T-helper 2 cell (primary cell): ENCODE measurements at places on chromosomes 2 and 18.

DNA sequence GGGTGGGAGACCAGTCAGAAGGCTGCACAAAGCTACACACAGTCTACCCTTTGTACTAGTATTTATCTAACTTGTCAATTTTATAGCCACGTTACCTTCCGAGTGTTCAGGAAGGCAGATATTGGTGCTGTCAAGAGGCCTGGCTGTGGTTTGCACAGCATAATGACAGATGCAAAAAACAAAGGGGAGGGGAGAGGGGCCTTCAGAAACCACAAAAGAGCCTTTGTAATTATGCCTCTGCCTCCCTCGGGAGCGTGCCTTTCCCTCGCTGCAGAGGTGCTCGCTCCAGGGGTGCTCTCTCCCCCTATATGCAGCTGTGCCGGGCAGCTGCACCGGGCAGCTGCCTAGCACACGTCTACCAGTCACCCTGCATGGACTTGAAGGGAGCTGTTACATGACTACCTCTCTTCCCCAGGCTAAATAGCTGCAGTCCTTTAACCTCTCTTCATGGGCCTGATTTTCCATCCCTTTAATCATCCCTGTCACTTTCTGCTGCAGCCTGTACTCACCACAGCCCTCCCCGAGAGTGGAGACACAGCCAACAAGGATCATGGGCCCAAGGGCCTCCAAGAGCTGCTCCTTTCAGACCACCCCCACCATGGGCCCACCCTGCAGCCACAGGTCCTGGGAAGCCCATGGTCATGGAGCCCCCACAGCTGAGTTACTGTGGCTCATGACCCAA lies 168.4 kb upstream of the PKDCC start:
- DNase-seq: peak; percentile 25

GRCh38 chr2:15448250-15448839 lies 112.8 kb downstream of the NBAS start:
- DNase-seq: no peak

GRCh38 chr2:41026613-41027012 lies 574.7 kb upstream of the SLC8A1 start:
- DNase-seq: no peak

DNA sequence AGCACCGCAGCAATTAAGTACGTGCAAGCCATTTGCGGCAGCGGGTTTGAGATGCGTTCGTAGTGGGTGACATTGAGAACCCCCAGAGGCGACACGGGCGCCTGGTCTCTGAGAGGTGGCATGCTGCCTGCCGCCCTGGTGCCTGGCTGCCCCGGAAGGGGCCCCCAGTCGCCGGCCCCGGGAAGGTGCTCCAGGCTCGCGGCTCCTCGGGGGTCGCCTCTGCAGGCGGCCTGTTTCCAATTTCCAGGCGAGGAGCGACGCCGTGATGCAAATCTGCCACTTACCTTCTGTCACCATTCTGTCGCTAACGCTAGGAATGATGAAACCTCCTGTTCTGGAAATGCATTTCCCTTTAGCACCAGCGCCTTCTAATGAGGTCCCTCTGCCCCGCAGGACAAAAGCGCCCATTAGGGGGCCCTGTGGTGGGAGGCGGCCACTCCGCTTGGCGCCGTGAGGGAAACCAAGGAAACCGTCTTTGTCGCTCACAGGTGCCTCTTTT lies 13.0 kb downstream of the KIF5C start:
- DNase-seq: no peak

DNA sequence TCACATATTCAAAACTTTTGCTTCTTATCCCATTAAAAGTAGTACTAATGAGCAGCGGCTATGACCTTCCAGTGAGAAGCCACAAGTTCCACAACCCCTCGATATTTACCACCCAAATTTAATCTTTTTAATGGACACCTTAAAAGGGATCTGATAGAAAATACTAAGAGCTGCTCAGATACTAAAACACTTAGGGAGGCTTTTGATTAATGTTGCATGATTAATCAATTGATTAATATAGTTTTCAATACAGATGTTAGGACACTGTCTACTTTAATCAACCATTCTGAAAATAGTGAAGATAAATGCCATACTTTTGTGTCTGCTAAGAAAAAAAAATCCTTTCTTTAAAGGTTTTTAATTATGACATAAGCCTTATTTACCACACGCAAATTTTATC lies 1312.8 kb upstream of the ACVR2A start:
- DNase-seq: no peak

DNA sequence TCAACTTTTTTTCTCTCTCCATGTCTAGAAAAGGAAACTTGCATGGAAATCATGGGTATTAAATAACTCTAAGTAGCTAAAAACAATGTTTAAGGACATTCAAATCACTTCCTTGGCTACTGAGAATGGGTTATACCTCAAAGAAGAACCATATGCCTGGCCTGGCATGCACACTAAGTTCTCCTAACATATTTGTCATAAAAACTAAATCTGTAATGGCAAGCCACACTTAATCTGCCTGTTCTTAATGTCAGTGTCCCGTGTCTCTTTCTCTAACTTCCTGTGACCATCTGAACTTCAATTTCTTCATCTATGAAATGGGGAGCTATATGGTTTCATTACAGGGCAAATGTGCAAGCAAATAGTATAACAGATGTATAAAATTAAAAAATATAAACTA lies 11.1 kb downstream of the PDE1A start:
- no peak for DNase-seq

- no peak for DNase-seq
These were observed 231.3 kb downstream of the HDAC4 start for GRCh38 chr2:239169311-239170048.

GRCh38 chr18:41449612-41450011 lies 505.4 kb upstream of the PIK3C3 start:
- DNase-seq: no peak

GRCh38 chr2:56763683-56764082 lies 579.9 kb downstream of the CCDC85A start:
- no peak for DNase-seq

GRCh38 chr2:207643892-207644291 lies 18.7 kb upstream of the METTL21A start:
- DNase-seq: no peak

DNA sequence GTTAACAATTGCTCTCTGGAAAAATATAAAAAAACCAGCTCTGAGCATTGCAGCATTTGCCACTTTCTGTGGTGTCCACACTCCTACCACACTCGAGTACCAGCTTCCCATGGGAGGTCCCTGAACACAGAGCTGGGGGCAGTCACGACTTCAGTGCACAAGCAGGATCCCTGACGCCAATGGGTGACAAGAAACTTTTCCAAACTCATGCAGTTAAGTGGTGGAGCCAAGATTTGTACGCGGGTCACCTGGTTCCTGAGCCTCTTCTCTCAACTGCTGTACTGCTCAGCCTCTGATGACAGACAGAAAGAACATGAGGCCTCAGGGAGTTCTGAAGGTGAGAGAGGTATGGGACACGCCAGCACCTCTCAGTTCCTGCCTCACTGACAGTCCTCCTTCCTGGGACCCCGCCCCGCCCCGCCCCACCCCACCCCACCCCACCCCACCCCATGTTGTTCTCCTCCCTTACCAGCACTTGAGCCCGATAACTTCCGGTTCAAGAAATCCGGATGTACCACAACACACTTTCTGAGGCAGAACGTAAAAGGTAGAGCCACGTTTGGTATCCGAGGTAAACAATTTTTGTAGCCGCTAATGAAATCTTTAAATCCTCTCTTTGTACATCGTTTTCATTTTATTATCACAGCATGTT lies 287.6 kb downstream of the MYCN start:
- DNase-seq: no peak

GRCh38 chr2:235851828-235852525 lies 316.2 kb downstream of the GBX2 start:
- no peak for DNase-seq

- no peak for DNase-seq
These were observed 1.8 kb downstream of the LRRFIP1 start for GRCh38 chr2:237629188-237629534.

GRCh38 chr2:66563473-66563872 lies 128.5 kb downstream of the MEIS1 start:
- DNase-seq: no peak

DNA sequence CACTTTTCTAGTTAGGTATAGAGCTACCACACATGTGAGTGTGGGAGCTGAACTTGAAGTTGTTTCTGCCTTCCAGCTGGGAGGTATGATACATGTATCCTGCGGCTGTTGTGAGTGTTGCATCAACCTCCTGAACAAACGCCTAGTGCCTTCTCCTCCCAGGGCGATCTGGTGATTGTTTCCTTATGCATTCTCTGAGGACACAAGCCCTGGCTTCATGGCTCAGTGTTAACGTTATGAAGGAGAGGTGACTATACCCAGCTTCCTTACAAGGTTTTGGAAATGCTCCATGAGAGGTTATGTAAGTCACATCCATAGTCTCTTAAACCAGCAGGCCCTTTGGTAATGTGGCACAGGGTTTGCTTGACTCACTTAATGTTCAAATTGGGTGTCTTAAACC lies 64.9 kb downstream of the SPRED2 start:
- no peak for DNase-seq

- DNase-seq: no peak
These were observed 94.1 kb downstream of the GBX2 start for GRCh38 chr2:236073867-236074655.

DNA sequence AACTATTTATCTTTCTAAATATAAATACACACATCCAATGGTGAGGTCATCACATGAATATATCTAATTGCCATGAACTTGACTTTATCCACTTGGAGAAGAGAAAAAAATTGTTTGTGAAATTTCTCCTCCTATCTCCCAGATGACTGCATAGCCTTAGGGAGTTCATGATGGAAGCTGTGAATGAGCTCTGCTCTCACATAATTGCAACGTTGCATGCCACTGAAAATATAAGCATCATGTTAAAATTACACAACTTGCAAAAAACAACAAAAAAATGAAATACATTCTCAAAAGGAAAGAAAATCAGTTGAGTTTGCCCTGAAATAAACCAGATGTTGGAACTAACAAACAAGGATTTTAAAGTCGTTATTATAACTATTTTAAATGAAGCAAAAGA lies 50.6 kb upstream of the OSR1 start:
- DNase-seq: no peak

DNA sequence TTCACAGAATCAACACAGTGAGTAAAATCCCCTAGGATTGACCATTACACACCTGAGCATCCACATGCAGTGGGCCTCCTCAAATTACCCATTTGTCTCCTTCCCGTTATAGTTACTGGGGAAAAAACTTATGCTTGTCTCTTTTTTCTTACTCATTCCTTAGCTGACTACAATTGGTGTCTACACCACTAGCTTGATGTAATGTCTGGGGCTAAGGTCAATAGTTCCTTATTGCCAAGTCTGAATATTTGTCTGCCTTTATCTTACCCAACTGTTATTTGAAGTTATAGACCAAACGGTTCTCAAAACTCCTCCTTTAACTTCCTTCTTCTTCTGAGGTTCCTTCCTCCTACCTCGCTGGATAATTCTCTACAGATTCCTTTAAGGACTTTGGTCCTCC lies 41.9 kb upstream of the TMEM17 start:
- DNase-seq: no peak

- DNase-seq: no peak
These were observed 290.5 kb upstream of the HS6ST1 start for GRCh38 chr2:128608921-128609880.

DNA sequence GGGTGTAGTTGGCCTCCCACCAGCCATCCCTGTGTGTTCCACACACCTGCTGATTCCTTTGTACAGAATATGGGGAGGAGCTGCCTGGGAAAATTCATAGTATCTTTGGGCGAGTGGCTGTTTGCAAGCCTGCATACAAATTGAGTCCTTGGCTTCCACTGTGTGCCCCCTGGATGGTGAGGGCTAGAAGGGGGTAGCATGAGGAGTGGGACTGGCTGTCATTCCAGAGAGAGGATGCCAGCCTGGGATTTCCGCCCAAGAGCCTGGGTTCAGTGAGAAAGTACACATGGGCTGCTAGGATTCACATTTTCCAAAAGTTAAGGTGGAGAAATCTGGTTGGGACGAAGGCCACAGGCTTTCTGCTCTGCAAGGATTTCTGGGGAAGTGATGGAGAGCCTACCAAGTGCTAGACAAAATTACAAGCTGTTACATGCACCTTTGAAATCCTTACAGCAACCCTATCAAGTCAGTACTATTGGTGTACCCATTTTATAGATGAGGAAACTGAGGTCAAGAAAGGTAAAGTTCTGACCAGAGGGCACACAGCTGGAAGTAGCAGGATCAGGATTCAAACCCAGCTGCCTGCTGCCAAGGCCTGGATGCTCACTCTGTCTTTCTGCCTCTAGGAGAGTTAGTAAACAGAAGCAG lies 606 bp upstream of the TOGARAM2 start:
- DNase-seq: no peak

DNA sequence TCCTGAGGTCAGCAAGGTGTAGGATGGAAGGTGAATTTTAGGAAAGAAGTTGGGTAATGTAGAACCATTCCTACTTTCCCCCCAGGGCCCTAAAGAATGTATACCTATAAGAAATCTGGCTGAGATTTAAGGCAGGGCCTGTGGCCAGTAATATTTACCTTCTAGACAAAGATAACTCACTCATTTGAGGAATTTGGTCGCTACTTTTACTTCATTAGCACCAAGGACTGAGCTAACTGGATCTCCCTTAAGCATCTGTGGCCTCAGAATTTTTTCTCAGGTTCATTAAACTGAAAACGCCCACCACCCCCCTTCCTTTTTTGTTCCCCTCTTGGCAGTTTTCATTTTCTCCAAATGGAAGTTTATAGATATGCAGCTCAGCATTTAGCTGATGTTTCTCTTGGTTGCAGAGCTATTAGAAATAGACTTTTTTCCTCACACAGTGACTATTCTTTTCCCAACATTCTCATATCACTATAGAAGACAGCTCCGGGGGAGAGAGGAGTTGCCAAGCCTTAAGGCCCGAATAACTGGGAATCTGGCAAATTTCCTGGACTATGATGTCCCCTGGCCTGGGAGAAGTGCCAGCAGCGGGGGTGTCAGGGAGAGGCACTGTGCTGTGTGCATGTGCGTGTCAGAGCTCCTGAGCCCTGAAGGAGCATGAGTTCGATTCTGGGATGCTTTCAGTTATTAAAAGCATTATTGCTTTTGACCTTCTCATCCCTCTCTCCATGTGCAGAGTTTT lies 310.9 kb downstream of the PRKCE start:
- DNase-seq: no peak

DNA sequence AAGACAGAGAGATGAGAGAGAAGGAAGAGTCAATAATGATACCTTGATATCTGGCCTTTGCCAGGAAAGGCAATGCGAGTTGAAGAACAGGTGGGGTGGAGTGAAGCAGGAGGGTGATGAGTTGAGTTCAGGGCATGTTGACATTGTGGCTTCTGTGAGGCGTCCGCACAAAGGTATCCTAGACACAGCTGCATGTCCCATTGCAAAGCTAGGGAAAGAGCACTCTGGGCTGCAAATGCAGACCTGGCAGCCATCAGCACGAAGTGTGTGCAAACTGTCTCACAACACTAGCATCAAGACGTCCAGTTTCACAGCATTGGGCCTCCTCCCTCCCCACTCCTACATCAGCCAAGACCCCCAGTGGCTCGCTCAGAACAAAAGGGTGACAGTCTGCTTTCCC lies 36.1 kb downstream of the TEX51 start:
- DNase-seq: no peak

- DNase-seq: no peak
These were observed 246.1 kb downstream of the BCL2 start for GRCh38 chr18:63073481-63073880.

DNA sequence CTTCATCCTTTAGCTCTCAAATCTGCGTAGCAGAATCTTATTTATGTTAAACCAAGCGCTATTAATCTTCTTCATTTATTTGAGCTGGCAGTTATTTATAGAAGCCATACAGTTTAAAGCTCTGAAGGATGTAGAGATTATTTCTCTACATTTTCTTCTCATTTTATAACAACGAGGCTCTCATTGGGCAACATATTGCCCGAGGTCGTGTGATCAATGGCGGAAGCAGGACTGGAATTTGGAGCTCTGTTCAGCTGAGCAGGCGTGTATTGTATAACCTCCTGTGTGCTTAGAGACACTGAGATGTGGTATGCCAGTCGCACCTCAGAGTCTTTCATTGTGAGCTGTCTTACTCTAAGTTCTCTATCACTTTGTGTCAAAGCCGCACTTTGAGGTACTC lies 17.5 kb upstream of the DRC1 start:
- no peak for DNase-seq
